ENCODE measurements at places on chromosomes 2 and 18.

DNA sequence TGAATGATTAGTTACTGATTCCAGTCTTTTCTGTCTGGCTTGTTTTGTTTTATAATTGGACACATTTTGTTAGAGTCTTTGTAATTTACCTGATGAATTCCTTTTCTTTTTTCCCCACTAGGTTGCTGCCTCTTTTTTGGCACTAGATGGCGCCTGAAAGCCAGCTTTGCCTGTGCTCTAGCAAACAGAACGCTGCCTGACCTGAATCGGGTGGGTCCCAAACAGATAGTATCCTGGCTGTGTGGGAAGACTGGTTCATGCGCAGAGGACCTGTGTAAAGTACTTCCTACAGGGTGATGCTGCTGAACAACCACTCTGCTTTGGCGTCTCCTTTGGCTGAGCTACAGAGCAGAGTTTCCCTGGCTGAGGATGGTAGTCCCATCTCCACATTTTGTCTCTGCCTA lies 288.2 kb downstream of the IKZF2 start:
- peak; percentile 88 for DNase-seq

DNA sequence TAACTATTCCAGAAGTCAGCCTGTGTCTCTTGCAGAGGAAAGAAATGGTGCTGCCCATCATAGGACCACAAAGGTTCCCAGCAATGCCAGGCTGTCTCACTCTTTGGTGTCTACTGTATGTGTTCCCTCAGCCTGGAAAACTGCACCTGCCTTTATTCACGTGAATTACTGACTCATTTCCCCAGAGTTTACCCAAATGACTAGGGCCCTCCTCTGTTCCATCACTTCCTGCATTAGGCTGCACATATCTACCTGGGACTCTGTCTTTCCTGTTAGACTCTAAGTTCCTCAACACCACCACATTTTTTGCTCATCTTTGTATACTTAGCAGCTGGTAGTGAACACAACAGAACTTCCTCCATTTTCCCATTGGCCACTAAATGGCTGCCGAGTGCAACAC lies 188.3 kb downstream of the FHOD3 start:
- no peak for DNase-seq

- DNase-seq: peak; percentile 92
Measured at GRCh38 chr2:234446404-234447076, 50.3 kb downstream of the ARL4C start.

DNA sequence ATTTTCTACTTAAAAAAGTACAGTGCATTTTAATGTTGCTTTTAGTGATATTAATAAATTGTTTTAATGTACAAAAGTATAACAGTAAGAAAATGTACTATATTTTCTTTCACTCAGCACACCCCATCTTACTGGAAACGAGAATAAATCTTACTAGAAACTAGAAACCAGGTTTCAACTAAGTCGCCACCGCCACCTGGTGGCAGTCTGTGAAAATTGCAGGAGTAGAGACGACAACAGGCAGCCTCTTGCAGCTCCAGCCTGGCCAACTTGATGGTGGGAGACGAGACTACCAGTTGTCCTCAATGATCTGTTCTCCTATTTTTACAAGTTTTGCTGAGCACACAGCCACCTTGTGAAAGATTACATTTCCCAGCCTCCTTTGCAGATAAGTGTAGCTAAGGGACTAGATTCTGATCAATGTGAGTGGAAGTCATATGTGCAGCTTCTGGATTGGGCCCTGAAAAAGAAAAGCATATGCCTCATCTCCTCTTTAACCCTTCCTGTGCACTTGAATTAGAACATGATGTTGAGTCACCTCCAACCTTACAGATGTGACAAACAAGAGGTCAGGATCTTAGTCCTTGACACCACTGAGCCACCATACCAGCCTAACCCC lies 8.7 kb downstream of the OTOF start:
- DNase-seq: peak; percentile 89

- DNase-seq: no peak
Measured at GRCh38 chr2:111057045-111057444, 63.7 kb upstream of the BCL2L11 start.

- no peak for DNase-seq
Measured at GRCh38 chr2:162256591-162256991, 13.3 kb upstream of the FAP start.

DNA sequence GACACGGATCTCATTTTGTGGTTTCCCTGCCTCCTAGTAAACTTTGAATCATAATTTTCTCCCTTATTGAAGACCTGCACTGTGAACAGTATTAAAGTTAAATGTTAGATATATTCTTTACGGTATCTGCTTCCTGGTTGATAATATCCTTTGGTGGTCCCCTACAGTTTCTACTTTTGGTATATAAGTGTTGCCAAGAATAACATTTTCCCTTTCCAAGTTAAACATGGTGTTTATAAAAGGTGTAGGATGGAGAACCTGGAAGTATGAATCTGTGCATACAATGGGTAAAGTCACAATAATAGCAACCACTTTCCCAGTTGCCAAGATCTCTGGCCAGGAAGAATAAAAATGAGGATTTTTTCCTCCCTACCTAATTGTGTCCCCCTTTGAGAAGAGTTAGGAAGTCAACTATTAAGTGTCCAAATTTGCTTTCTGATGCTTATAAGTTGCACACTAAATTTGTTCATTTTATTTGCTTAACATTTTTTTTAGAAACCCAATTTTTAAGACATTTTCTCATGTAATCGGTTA lies 201.0 kb upstream of the STK17B start:
- no peak for DNase-seq

- no peak for DNase-seq
Measured at GRCh38 chr2:219722276-219722879, 94.9 kb downstream of the SLC4A3 start.

DNA sequence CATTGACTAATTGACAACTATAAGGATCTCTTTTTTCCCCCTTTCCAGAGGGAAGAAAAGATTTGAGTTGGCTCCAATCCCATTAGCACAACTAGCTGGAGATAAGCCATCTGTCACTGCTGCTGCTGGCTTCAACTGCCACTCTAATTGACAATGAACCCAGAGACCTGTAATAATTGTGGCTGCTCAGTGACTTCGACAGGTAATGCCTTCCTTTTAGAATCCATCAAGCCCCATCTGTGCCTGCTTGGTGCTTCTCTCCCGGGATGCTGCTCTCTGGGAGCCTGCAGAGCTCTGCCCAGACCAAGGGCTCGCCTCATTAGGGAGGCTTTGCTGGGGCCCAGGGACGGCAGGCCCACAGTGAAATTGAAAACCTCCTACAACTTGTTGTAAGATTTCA lies 376.7 kb upstream of the SOX11 start:
- DNase-seq: no peak

DNA sequence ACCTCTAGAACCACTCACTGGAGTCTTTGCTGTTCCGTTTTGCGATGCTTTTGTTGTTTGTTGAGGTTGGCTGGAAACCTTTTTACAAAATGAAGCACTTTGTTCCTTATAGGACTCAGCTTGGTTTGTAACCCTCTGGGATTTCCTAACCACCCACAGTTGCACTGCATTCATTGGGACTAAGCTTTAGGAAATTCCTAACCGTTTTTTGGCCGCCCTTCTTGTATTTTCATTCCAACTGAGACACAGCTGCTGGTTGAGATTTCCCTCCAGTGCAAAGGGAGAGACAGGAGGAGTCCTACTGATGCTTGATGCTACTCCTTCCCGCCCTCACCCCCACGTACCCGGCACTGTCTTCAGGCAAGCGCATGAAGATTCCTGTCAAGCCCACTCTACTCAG lies 6.1 kb upstream of the DIPK1C start:
- no peak for DNase-seq

DNA sequence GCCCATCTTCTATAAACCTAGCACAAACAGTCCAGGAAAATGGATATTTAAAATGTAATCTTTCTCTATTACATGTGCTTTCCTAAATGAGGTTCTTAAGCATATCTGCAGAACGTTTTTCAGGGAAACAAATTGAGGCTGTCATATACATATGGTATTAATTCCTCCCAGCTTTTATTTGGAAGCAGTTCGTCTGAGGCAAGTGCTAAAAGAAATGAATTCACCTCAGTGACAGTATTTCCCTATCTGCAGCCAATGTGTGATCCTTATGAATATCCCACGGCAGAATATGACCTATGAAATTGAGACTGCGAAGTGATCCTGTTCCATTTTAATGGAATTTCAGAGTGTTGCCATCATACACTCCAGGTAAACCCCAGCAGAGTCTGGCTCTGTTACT lies 7.1 kb downstream of the MYOM1 start:
- no peak for DNase-seq

DNA sequence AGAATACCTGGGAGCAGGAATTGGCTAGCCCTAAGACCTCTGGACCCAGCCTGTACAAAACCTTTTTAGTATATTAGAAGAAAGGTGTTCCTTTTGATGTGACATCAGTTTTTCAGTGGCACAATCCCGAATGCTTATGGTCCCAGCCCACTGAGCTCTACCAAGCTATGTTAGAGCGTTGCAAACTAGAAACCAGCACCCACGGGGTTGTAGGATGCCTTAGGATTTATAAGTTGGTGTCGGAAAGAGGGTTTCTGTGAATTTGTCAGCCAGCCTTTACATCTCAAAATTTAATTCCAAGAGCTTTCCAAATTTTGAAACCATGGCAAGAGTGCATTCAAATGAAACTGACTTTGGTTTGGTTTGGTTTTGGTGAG lies 499 bp upstream of the LMAN1 start:
- no peak for DNase-seq

GRCh38 chr2:233386382-233387041 lies 32.2 kb downstream of the DGKD start:
- peak; percentile 52 for DNase-seq

DNA sequence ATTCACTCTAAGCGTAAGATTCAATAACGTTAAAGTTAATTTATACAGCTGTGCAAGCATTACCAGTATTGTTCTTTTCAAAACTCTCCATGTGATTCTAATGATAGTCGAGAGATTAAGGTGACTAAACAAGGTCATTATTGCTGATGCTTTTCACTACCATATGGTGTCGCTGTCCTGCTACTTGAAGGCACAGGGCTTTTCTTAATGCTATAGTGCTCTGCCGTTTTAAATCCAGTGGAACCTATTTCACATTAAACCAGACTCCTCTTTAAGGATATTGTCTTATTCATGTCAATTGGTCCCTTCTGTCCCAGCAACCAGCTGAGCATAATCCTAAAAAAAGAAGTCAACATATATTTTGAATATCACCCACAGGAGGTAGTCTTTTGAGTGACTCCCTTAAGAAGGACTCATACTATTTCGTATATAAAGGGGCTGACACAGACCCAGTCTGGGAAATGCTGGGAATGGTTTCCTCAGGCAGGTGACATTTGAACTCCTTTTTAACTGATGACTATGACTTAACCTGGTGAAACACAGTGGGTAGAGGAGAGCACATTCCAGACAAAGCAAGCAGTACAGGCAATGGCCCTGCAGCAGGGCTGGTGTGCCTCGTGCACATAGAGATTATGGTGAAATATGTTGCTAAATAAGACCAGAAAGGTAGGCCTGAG lies 53.9 kb upstream of the CYTIP start:
- DNase-seq: peak; percentile 85

DNA sequence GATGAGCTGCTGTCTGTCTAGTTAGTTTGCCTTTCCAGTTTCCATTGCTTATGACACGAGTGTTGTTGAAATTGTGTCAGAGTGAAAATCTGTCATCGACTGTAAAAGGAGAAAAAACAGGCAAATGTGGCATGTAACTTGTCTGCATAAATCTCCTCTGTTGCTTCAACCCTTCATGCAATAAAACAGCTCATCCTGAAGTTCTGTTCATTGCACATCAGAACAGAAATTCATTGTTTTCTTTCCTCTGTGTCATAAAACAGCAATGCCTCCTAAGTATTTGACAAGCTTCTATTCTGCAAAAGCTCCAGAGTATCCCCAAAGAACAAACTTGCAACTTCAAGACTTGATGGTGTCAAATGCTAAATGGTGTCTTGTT lies 432.1 kb downstream of the MEIS1 start:
- DNase-seq: no peak

- peak; percentile 58 for DNase-seq
Measured at GRCh38 chr2:208025814-208026184, 472 bp upstream of the PLEKHM3 start.

DNA sequence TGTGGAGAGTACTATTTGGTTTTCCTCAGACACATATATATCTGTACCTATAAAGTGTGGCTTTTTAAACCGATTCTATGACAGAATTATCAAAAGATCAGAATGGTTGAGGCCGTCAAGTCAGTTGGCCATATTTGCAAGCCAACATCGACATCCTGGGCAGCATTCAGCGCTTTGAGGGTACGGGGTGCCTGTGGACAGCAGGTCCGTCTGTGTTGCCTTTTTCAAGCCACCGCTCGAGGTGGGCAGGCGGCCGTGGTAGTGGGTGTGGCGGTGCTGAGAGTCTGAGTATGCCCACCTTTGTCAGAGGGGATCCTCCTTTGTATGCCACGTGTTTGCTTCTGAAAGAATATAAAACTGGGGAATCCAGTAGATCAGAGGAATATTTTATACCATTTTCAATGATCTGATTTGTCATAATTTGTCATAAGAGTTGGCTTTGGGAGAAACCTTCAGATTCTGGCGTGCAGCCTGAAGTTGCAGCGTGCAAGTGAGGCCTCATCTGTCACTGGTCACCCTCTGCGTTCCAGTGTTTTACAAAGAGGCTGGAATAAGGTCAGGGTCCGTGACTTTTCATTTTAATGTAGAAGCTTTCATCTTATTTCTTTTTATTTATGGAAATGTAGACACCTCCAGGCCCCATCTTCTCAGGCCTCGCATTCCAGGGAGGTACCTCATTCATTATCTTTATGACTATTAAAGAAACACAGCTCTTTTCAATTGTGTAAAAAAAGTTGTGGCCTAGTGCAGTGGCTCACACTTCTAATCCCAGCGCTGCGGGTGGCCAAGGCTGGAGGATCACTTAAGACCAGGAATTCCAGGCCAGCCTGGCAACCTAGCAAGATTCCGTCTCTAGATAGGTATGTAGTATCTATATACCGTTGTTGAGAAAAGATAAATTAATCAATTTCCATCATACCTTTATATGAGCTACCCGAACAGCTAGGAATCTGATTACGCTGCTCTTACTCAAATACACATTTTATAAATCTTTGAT lies 37.8 kb upstream of the RBM44 start:
- no peak for DNase-seq

DNA sequence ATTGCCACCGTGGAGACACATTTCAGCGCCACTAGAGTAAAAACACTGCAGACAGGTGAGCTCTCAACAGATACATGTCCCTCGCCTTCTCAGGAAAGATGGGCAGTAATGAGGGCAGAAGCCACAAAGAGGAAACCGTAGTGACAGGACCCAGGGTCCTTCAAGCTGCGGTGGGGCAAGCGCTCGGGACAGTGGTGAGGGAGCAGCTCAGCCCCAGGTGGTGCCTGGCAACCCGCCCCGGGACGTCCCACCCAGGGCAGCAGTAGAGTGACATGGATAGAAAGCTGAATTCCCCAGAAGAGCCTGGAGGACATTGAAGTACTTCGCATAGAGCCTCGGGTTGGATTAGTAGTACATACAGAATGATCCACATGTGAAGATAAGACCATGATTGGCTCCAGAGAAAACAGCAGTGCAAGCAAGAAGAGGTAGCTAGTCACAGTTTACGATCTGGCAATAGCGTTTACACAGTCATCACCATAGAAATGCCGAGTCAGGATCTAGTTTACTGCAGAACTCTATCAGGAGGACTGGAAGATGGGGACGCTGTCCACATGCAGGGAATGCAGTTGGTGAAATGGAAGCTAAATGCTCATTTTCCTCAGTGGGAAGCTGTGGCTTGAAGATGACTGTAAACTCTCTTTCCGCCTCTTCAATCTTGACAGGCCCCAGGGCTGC lies 37.4 kb upstream of the ALPP start:
- DNase-seq: no peak
